ENCODE measurements at places on chromosomes 12 and 14.

DNA sequence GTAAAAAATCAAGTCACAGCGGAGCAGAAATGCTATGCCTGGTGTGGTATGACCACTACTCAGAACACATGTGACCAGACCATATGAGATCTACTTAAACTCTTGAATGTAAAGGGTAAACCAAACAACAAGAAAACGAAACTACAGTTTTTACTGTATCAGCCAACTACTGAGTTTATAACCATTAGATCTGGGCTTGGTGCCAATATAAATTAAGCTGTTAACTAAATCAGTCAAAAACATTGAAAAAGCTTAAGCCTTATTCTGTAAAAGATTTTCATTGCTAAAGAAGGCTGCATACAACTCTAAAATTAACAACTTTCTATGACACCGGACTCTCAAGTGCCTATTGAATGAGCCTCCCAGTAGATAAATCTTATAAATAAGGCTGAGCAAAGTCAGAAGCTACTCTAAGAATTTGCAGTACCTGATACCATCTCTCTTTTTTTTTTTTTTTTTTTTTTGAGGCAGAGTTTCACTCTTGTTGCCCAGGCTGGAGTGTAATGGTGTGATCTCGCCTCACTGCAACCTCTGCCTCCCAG lies 35.4 kb downstream of the SPTLC2 start:
- DNase-seq, result peak; percentile 55

DNA sequence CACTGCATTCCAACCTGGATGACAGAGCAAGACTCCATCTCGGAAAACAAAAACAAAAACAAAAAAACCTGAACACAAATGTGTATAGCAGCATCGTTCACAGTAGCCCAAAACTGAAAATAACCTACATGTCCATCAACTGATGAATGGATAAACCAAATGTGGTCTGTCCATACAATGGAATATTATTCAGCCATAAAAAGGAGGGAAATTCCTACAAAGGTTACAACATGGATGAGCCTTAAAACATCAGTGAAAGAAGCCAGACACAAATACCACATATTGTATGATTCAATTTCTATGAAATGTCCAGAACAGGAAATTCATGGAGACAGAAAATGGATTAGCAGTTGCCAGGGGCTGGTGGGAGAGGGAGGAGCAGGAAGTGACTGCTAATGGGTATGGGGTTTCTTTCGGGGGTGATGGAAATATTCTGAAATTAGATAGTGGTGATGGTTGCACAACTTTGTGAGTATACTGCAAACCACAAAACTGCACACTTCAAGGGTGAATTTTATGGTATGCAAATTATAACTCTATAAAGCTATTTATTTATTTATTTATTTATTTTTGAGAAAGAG lies 4.0 kb downstream of the MYL2 start:
- no peak for DNase-seq

DNA sequence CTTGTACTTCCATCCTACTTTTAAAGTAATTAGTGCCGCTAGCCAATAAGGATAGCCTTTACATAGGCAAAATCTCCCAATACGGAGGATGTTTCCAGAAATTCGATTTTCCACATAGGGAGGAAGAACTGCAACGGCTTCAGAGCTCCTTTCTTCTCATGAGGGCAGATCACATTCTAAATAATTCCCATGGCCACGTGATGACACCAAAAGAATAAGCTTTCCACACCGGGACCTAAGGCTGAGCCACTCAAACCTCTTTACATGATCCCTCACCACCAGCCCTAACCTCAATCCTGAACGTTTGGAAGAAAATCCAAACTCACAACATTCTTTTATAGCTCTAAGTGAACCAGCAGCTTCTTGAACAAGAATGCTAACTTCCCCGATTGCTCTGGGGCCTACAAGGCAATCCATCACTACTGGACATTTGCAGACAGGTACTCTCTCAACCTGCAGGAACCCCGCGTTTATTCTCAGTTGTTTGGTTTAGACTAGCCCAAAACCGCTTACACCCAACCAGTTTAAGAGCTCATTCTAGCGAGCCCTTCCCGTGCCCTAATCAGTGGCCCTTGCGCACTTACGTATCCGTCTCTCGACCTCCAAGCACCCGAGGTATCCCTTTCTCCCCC lies 884 bp downstream of the CAPRIN2 start:
- DNase-seq, result peak; percentile 16

DNA sequence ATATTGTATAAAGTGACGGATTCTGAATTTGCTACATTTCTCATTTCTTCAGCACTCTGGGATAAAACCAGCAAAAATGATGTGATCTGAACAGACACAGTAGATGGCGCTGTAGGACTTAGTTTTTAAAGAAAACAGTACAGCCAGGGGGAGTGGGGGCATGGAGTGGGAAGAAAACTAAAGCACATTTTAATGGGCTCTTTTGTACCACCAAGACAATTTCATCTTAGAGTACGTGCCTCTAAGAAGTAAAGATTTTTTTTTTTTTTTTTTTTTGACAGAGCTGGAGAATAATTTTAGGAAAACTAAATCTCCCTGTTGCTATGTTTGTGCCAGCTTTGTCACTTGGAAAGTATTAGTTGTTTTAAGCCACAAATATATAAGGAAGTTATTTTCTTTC lies 124.4 kb downstream of the RAD51B start:
- peak; percentile 78 for DNase-seq

DNA sequence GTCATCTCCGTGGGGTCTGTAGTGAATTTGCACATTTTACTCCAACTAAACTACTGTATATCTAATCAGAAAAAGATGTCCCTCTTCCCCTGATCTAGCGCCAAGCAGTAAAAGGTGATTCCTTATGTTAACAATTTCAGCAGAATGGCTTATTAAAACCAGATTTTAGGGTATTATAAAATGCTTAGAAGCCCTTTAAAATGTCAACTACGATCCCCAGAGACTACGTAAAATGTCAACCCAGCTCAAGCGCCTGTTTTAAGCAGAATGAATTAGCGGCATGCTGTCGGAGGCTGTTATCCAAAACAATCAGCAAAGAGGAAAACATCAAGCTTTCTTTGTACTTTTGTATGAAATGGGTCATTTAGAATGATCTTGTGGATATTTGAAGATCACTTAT lies 408.9 kb downstream of the SOX5 start:
- no peak for DNase-seq

- no peak for DNase-seq
Measured at GRCh38 chr12:15116086-15116485, 105.1 kb downstream of the RERG start.

- DNase-seq, result no peak
Measured at GRCh38 chr14:84162633-84163032, 1367.3 kb upstream of the FLRT2 start.

GRCh38 chr12:128852026-128852698 lies 1.1 kb upstream of the GLT1D1 start:
- DNase-seq, result no peak

GRCh38 chr12:82919388-82920054 lies 232.8 kb downstream of the TMTC2 start:
- no peak for DNase-seq

GRCh38 chr12:106461730-106462129 lies 104.2 kb downstream of the POLR3B start:
- DNase-seq, result no peak

GRCh38 chr14:72686101-72686500 lies 207.8 kb downstream of the DPF3 start:
- DNase-seq, result no peak

DNA sequence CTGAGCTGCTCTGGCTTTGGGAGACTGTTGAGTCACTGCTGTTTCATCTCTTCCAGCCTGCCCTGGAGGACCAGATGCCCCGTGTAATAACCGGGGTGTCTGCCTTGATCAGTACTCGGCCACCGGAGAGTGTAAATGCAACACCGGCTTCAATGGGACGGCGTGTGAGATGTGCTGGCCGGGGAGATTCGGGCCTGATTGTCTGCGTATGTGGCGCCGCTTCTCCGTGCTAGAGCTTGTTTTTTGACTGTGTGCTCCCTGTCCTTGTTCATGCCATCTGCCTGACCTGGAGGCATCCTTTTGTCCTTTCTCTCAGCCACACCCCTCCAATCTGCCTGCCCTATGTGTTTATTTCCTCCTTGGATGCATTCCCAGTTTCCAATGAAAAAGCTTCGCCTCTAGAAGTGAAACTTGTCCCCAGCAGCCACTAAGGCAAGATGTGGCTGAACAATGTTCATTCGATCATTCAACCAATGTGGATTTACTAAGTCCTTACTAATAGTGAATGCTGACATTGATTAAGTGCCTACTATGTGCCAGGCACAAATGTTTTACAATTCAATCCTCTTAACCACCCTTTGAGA lies 98.6 kb downstream of the NT5DC3 start:
- peak; percentile 81 for DNase-seq

GRCh38 chr14:94374116-94374515 lies 14.3 kb downstream of the SERPINA1 start:
- DNase-seq, result no peak

DNA sequence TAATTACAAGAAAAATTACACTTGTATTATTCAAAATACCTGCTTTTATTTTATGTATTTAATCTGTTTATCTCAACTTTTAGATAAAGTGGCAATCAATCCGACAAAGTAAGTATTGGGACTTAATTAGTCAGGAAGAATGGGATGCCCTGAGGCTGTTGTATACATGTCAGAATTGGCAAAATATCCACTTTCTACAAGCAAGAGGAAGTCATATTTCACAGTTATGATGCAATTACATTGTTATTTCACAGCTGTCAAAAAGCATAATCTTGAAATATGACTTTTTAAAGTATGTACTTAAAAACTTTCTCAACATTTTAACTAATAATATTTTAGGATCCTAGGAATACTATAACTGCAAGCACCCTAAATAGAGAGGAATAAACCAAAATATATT lies 357.1 kb upstream of the MGAT4C start:
- no peak for DNase-seq

GRCh38 chr14:65335411-65335947 lies 77.1 kb upstream of the FUT8 start:
- peak; percentile 40 for DNase-seq

GRCh38 chr12:77299910-77300669 lies 234.7 kb upstream of the E2F7 start:
- peak; percentile 15 for DNase-seq

DNA sequence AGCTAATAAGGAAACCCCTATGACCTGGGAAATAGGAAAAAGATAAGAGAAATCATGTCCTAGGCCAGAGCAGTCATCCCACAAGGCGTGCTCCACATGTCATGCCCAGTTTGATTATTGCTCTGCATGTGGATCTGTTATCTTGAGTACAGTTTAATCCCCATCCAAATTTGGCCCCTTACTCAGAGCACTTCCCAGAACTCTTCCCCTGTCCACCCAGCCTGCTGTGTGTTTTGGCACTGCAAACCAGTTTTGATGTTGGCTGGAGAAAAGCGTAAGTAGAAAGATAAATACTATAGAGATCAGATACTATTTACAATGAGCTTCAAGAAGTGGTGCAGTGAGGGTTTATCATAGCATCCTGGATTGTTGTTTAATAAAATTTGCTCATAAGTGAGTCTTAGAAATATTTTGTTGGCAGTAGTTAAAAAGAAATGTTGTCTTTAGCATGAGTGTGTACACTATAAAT lies 83.8 kb downstream of the PTPRB start:
- no peak for DNase-seq

- DNase-seq, result no peak
Measured at GRCh38 chr14:94337274-94337673, 14.1 kb upstream of the SERPINA6 start.

- DNase-seq, result peak; percentile 32
Measured at GRCh38 chr14:55580470-55581341, 699 bp downstream of the KTN1 start.

GRCh38 chr12:30719060-30719459 lies 23.4 kb upstream of the IPO8 start:
- DNase-seq, result no peak

- DNase-seq, result peak; percentile 94
Measured at GRCh38 chr12:124904306-124905098, 9.9 kb downstream of the UBC start.
